ENCODE measurements at places on chromosomes 4 and X.

DNA sequence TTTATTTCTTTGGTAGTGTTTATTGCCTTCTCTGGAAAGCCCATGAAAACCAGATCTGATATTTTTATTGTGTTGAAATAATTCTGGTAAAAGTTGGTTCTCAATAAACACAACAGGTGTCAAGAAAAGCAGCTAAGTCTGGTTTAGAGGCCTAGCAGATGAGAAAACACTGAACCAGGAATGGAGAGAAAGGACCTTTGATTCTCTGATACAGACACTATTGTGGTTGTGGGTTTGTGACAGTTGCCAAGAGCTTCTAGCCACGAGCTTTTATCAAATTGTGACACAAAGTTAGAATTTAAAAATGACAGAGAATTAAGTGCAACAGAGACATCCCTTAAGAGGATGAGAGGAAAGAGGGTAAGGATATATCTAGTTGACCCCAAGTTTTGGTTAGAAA, 42.6 kb downstream of the DDIT4L start:
- no peak for DNase-seq

GRCh38 chr4:121479808-121480207, 99.0 kb upstream of the QRFPR start:
- DNase-seq: no peak

DNA sequence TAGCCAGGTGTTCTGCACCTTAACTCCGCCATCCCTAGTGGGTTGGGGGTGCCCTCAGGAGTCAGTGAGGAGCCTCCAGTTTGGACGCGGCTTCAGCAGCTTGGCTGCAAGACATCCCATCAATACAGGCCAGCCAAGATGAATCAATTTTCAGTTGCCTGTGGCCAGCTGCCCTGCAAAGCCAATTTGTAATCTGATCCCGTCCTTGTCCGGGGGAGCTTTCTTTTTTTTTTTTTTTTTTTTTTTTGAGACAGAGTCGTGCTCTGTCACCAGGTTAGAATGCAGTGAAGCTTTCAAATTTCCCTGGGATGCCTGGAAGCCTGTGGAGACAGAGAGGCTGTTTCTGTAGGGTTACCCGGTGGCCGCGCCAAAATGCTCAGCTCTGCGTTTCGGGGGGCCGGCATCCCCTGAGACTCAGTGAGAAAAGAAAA, 192.5 kb downstream of the ASMT start:
- no peak for DNase-seq

GRCh38 chr4:1241936-1242505, 6.9 kb downstream of the CTBP1 start:
- DNase-seq: no peak

- DNase-seq: no peak
Measured at GRCh38 chrX:45142185-45142584, 58.5 kb downstream of the DIPK2B start.

All from inflammatory macrophage treated with lipopolysaccharide for 4 hours (primary cell).